ENCODE measurements at places on chromosomes 3 and 15.

DNA sequence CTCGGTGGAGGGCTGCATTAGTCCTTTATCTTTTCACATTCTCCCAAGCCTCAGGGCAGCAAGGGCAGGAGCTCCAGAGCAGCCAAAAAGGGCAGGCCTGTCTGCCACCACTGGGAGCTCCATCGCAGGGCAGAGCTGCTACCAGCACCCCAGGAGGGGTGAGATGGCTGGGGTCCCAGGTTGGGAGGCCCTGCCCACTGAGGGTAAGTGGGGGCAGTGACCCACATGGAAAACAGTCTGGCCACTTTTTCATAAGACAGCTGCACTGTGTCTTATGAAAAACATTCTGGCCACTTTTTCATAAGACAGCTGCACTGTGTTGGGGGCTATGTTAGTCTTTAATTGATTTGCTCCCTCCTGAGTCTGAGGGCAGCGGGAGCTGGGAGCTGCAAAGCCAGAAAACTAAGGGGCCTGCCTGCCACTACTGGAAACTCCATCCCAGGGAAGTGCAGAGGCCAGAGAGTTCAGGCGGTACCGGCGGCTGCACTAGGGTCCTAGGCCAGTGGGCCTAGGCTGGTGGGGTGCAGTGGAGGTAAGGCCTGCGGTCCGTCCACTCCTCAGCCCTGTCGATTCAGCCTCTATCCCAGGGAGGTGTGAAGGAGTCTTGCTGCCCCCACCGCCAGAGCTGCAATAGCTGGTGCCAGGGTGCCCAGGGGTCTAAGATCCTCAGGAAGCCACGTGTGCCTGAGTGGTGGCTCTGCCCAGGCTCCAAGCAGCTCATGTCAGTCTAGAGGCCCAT, 45.4 kb downstream of the TMCO5A start:
- DNase-seq: no peak

DNA sequence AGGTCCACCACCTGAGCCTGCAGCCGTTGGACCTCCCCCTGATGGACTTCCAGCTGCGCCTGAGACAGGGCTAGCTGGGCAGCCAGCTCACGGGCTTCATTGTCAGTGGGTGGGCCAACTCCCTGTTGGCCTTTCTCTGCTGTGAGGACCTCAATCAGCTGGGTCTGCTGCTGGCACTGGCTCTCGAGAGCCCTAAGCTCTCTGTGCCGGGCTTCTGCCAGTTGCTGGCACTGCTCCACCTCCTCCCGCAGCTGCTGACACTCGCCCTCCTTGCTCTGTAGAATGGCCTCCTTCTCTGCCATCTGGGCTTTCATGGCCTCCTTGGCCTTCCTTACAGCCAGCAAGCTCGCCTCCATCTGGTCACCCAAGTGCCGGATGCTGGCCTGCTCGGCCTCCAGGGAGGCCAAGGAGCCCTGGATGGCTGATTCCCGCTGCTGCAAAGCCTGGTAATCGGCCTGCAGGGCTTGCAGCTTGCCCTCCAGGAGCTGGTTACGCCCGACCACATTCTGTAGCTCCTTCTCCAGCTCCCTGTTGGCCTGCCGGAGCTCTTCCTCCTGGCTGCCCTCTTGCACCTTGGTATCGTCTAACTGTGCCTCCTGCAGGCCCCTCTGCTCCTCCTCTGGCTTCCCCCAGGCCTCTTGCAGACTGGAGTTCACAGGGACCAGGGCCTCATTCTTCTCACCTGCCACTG, 23.8 kb downstream of the CXCR6 start:
- DNase-seq: no peak

- DNase-seq: peak; percentile 23
These were observed 91.2 kb downstream of the AQP9 start for GRCh38 chr15:58229297-58229768.

DNA sequence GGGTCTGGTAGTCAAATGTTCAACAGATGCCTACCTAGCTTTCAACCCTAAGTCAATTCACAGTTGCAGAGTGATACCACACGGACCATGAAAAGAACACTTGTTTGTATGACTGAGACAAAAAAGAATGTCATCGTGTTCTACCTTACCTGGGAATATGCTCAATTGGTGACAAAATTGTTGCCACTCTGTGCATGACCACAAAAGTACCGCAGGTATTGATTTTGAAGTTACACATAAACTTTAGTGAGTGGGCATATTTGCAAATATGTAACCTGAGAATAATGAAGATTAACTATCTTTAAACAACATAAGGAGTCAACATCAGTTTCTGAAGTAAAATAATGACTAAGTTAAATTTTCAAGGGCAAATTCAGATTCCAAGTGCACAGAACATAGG, 53.4 kb upstream of the SNRPN start:
- no peak for DNase-seq

DNA sequence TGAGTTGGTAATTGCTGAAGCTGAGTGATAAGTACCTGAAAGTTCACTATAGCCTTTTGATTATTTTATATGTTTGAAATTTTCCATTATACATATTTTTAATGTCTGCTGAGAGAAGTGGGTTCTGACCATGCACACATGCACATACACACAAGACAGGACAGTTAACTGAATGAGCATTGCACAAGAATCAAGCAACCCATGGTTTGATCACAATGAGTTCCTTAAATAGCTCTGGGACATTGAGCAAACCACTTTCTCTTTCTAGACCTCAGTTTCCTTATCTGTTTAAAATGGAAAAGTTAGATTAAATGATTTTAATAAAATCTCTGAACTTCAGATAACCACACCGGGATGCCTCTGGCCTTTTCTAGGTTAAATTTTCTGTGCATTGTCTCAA, 26.7 kb downstream of the SNTN start:
- DNase-seq: no peak

GRCh38 chr3:34077417-34078195, 279.2 kb downstream of the PDCD6IP start:
- DNase-seq: no peak

GRCh38 chr3:116815831-116816588, 106.4 kb downstream of the TUSC7 start:
- peak; percentile 24 for DNase-seq

DNA sequence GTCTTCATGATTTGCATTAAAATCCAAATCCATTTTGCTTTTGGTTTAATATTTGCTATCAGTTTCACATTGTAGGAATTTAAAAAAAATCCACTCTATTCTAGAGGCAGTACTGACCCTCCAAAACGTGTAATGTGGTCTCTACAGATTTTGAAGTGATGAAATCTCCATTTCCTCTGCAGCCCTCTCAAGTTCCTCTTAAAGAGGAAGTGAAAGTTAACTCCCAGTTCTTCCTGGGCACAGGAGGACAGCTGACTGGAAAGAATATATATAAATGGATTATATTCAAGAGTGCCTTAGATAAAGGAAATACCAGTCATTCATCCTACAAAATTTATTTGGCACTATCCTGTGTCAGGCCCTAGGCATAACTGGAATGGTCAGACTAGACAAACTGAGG, 83.5 kb upstream of the PLCL2 start:
- DNase-seq: no peak

GRCh38 chr3:32203854-32204253, 34.6 kb upstream of the CMTM8 start:
- peak; percentile 38 for DNase-seq

DNA sequence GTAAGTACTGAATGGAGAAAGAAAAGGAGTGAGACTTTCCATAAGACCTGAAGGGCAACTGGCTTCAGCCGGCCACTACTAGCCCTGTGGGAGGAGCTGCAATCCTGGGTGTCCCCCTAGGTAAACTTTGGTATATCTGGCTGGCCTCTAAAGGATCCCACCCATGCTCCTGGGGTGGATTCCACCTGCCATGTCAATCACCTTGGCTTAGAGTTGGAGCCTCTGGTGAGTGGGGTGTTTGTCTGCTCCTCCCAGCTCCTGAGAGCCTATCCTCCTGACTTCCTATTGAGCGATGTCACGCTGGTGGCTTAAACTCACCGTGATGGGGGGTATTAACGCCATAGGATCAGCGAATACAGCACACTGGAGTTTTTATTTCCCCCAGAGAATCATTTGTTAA, 2.6 kb downstream of the SPTBN5 start:
- DNase-seq: no peak

DNA sequence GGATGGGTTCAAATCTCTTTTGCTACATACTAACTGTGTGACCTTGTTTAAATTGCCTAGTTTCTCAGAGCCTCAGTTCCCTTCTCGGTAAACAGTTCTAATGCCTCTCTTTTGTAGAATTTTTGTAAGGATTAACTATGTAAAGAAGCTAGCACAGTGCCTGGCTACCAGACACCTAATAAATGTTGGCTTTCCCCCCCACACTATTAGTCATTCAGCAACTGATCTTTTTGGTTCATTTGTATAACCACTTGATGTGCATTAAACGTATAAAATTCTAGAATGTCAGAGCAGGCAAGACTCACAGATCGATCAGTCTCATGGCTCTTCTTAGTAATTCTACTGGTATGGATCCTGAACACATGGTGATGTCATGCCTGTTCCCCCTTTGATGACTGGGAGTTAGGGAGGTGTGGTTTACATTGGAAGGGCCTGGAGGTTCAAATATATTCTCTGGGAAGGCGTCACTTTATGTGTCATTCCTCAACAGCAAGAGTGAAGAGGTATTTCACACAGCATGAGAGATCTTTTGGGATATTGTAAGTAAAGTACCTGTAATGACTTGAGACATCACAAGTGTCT, 6.5 kb downstream of the TAGLN3 start:
- peak; percentile 48 for DNase-seq

DNA sequence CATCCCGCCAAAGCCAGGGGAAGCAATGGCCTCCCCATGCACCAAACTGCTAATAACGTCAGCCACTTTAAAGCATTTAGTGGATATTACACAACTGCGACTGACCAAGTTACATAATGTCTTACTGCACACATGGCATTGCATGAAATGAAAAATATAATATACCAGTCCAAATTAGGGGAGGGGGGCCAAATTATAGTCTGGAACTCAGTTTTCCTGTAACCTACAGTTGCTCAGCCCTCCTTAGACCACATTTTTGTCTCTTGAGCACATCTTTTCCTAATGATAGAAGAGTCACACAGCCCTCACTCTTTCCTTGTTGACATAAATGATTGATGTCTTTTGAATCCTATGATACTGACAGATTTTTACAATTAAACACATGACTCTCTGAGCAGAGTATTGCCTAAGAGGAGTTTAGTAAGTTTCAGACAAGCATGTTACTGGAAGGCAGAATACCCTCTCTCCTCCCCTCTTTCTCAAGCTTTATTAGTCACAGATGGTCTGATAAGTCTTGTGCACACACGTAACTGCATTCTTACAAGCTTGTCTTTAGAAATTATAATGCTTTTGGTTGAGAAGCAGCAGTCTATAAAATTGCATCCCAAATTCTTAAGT, 1.1 kb upstream of the PLD1 start:
- peak; percentile 95 for DNase-seq

- DNase-seq: no peak
These were observed 250.7 kb upstream of the PROK2 start for GRCh38 chr3:72035606-72036005.

- no peak for DNase-seq
These were observed 51.9 kb upstream of the PPP4R2 start for GRCh38 chr3:72944696-72945095.

GRCh38 chr3:12148183-12148940, 10.3 kb downstream of the TIMP4 start:
- DNase-seq: peak; percentile 94

GRCh38 chr3:123064914-123065313, 1.9 kb upstream of the PDIA5 start:
- no peak for DNase-seq

GRCh38 chr15:94042180-94042928, 189.0 kb upstream of the MCTP2 start:
- DNase-seq: no peak

DNA sequence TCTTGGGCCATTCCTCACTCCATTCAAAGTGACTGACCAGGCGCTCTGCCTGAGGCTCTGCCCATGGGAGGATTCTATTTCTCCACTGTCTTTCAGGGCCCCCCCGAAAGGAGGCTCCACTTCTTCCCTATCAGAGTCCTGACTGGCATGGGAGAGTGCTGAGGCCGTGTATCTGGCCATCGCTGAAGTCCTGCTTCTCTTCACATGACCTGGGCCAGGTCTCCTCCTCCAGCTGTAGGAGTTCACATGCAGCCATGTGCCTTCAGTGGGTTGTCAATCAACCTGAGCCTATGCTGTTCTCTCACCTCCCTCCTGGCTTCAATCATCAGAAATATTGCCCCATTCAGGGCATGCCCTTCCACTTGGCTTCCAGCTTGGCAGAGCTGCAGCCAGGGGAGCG, 12.8 kb upstream of the APBA2 start:
- no peak for DNase-seq

DNA sequence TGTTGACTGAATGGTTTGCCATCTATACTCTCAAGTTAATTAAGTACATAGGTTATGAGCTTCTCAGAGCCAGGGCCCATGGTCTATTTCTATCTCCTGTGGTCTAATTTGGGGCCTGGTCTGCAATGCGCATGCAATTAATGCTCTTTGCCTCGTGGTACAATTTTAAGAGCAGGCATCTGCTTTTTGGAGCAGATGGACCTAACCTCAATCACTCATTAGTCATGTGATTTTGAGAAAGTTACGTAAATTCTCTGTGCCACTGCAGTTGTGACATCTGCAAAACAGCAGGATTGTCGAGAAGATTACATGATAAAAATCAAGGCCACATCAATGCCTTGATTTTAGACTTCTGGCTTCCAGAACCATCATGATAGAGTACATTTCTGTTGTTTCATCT, 543.7 kb upstream of the ADAMTS9 start:
- no peak for DNase-seq

DNA sequence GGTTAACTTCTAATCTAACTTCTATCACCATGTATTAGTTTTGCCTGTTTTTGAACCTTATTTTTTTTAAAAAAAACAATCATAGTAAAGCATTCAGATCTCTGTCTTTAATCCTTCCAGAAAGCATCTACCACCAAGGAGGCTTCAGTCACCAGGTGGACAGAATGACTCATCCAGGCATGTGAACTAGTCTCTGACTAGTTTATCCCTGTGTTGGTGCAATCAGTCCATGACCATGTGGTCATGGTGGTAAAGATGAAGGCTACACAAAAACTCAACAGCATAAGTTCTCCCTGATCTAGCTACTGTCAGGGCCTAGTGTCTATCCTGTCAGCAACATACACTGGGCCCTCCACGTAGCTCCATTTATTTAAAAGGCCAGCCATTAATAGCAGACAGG, 750.6 kb downstream of the AGBL1 start:
- no peak for DNase-seq

All from foreskin fibroblast (primary cell).